Activated CD4-positive, alpha-beta T cell treated with anti-CD3 and anti-CD28 coated beads, Interleukin-2, amount 10 ng/mL, durations not matched to agents 24 days and 14 days (primary cell): ENCODE measurements at places on chromosomes 11 and 22. TPM values are rescaled to one million over a fixed set of nuclear protein-coding genes. Genes with fewer than 3 reads are reported as not detected.

DNA sequence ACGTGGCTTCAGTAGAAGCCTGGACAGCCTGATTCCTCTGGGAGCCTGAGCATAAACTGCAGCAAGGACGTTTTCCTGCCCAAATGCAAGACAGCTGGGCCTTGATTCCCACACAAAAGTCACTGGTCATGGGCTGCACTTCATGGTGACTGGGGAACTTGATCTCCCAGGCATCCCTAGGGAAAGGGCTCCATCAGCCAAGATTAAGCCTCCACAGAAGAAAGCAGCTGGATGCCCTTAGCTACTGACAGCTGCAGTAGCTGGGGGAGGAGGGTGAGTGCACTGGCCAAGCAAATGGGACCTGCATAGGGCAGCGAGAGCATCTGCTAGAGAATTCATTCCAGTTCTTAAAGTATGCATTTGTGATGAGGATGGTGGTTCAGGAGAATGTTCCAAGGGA lies 267.4 kb upstream of the ISX start:
- no peak for DNase-seq

- DNase-seq, result no peak
These were observed 621.0 kb upstream of the ANO3 start for GRCh38 chr11:25710975-25711374.

DNA sequence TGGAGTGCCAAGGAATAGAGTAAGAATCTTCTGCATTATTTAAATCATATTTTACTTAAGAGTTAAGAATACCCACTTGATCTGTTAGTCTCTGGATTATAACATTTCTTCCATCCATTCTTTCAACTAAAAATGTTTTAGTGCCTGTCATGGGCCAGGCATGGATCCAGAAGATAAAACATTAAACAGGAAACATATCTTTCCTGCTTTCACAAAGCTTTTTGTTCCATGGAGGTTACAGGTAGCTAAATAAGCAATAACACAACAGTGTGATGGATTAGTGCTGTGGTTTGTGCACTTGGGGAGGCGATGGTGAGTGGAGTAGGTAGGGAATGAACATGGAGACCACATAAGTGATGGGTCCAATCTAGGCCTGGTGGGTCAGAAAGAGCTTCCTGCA lies 258.5 kb downstream of the DDX10 start:
- no peak for DNase-seq

DNA sequence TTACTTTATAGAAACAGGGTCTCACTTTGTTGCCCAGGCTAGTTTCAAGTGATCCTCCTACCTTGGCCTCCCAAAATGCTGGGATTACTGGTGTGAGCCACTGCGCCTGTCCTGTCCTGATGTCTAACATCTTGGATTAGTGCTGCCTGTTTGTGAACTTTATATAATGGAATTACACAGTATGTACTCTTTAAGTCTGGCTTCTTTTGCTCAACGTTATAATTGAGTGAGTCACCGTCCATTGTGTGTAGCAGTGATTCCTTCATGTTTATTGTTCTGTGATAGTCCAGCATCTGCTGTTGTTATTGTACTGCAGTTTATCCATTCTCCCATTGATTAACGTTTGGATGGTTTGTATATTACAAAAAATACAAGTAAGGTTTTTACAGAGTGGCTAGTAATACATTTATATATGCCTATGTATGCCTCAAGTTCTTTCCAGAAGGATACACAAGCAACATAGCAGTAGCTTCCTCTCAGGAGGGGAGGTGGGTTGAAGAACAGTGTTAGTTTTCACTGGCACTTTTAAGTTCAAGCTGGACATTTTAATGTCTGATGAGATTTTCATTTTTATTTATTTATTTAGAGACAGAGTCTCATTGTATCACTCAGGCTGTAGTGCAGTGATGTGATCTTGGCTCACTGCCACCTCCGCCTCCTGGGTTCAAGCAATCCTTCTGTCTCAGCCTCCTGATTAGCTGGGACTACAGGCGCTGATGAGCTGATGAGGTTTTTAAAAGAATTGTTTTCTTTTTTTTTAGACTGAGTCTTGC lies 25.2 kb upstream of the MICALL1 start:
- no peak for DNase-seq

Gene C11orf52
- not detected in 2 replicates for total RNA-seq

Gene OR5AK2
- not detected in 2 replicates for total RNA-seq
